ENCODE measurements at places on chromosomes 1 and 21.

DNA sequence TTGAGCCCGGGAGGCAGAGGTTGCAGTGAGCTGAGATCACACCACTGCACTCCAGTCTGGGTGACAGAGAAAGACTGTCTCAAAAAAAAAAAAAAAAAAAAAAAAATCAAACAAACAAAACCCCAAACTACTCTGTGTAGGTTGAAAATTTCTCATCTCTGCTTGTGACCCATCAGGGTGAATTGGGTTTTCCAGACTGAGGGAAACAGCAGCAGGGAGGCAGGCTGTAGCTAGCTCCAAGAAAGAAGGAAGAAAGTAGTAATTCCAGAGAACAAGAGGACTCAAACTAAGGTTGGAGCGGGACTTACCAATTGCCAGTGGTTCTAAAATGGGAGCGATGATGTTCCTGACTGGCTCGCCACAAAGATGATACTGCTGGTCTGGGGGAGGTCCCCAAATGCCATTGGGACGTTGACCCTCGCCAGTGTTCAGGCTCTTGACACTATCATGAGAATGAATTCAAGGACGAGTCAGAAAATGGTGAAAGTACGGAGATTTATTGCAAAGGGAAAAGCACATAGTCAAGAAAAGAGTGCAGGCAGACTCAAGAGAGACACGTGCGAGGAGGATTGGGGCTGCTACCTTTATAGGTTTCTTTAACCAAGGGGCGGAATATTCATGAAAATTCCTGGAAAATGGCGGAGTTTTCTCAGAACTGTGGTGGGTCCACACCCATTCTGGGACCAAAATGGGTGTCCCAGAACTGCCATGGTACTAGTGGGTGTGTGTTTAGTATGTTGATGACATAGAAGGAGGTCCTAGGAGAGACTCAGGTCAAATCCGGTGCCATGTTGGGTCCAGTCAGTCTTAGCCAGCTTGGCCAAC is 13.4 kb downstream of the AADACL4 start:
- no peak for DNase-seq

- no peak for DNase-seq
These were observed 254.7 kb downstream of the USH2A start for GRCh38 chr1:216168546-216168945.

GRCh38 chr21:42666023-42666747 is 12.8 kb downstream of the PDE9A start:
- no peak for DNase-seq

- DNase-seq: no peak
These were observed 197.2 kb upstream of the MAP1LC3C start for GRCh38 chr1:242196101-242196500.

DNA sequence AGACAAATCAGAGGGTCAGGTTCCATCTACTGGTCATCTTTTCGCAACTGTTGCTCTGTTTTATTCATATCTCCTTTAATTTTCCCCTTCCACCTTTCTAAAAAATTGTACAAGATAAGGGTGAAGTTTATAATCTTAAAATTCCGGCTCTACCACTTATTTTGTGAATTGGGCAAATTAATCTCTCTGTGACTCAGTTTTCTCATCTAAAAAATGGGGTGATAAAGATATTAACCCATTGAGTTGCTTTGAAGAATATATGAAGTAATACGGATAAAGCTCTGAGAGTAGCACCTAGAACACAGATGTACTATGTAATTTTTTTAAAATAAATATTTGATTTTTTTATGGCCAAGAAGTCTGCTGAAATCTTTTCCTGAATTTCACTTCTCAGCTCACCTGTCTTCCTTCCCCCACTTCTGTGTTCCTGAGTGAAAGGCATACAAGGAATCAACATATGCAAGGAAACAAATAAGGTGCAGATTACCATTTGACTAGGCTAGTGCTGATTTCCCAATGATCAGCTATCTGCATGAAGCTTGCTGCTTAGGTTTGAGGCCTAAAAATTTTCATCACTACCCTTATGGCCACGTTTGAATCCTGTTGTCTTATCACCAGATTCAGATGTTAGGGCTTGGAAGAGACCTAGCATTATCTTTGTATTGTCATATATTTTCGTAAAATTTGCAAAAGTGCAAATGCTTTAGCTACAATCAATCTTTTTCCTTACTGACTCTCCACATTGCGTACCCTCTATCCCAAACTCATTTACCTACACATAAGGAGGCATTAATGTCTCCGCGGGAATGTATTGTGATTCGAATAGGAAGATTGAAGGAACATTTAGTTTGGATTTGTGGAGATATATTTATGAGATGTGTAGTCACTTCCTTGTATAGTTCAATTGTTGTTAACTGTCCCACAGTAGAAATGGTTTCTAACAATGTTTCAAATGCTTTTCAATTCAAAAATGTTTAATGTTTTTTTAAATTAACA is 718.3 kb upstream of the PTBP2 start:
- no peak for DNase-seq

DNA sequence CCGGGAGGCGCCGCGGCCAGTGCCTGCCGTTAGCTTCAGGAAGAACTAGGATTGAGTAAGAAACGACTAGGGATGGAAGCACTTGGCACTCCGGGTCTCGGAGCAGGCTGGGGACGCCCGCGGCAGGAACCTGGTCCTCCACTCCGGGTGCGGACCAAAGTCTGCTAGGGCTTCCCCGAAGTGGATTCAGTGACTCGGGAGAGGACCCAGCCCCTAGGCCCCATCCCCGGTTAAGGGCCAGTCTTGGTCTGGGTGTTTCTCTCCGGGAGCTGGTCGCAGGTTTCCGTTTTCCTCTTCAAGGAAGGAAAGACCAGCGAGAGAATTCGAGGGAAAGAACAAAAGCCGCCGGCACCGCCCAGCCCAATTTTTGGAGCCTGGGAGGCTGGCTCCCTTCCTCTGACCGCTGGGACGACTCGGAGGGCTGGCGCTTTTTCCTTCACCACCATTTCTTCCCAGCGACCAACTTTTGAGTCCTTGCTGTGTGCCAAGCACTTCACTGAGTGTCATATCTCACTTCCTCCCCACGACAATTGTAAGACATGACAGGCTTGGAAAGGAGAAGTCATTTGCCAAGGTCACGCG is 16.8 kb upstream of the STMN1 start:
- no peak for DNase-seq

DNA sequence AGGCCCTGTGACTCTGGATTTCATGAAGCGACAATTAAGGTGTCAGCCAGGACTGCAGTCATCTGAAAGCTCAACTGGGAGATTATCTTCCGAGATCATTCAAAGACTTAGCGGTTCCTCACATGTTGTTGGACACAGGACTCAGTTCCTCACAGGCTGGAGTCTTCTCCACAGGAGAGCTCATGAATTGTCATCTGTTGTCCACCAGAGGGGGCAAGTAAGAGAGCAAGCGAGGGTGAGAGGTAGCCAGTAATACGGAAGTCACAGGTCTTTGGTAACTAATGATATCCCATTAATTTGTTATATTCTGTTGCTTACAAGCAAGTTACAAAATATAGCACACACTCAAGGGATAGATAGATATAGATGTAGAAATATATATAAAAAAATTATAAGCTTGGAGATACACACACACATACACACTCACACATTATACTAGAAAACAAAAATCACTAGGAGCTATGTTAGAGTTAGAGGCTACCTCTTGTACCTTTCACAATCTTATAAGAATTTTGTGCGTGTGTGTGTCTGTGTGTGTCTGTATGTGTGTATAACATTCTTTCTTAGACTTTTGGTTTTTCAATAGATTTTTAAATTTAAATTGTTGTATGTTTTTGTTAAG is 1695.3 kb downstream of the BRINP3 start:
- DNase-seq: peak; percentile 1

DNA sequence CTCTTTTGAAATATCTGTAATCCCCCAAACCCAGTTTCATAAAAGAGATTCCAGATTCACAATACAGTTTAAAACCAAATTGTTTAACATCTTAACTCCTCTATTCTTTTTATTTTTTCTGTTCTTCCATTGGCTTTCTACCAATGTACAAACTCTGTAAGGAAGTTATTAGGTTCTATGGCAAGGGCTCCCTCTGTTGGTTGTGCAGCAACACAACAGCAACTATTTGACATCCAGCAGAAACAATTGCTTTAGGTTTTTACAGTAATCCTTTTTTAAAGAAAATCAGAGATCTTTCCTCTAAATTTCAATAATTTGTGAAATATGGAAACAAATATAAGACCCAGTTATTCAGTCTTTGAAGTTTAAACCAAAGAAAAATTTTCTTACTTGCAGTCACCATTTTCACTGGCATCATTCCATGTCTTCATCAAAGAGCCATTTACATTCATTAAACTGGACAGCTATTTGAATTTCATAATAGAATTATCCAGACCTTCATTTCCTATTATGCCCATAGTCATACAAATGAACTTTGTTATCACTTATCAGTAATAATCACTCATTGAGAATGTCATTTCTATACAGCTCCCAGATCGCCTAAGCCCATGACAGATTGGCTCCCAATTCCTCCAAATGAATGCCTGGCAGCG is 46.5 kb upstream of the RNF11 start:
- peak; percentile 91 for DNase-seq

DNA sequence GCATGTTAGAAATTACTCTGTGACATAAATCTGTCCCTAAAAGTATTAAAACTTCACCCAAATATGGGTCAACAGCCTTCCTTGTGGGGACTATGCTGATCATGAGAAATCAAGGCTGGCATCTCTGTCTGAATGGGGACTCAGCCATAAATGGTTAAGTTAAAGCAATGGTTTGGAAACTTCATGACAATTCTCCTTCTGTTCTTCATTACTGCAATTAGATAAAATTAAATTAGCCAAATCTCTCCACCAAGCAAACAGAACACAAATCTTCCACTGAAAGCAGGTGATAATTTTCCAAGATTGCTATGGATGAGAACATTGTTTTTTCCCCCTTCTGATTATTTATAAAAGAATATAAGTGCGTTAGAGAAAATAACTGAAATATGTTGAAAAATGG is 346.1 kb downstream of the KCNH1 start:
- DNase-seq: no peak
